T-helper 1 cell treated with Interleukin-12 subunit alpha and Interleukin-12 subunit beta and Interleukin-4 antibody, amounts not matched to agents 30 ng/mL and 1 ng/mL, for 36 hours (primary cell): ENCODE measurements at places on chromosomes 12 and 14. TPM values are rescaled to one million over a fixed set of nuclear protein-coding genes. Genes with fewer than 3 reads are reported as not detected.

Gene COQ10A
- 17.9 and 19.9 TPM in 2 replicates for total RNA-seq

Gene RASAL1
- 0.10 TPM in 1 of 2 replicates, not detected in the other for total RNA-seq

Gene PAWR
- total RNA-seq, result 3.4 and 3.7 TPM in 2 replicates

Gene TMEM132C
- not detected in 2 replicates for total RNA-seq

Gene C12orf60
- 1.2 and 1.8 TPM in 2 replicates for total RNA-seq

Gene VRTN
- not detected in 2 replicates for total RNA-seq

Gene CCDC38
- total RNA-seq, result 0.12 and 0.32 TPM in 2 replicates

Gene SPTB
- total RNA-seq, result not detected in 2 replicates

Gene ALDH2
- 0.07 and 0.29 TPM in 2 replicates for total RNA-seq

Gene ORAI1
- total RNA-seq, result 70.6 and 74.2 TPM in 2 replicates

Gene CBLN3
- 17.7 and 18.5 TPM in 2 replicates for total RNA-seq

Gene EIF2B2
- 45.0 and 50.6 TPM in 2 replicates for total RNA-seq

Gene LALBA
- total RNA-seq, result not detected in 2 replicates

Gene PMCH
- 1.8 and 2.7 TPM in 2 replicates for total RNA-seq

Gene HOXC12
- total RNA-seq, result not detected in 2 replicates

Gene HOTAIR
- total RNA-seq, result not detected in 2 replicates

Gene INHBC
- not detected in 2 replicates for total RNA-seq

Gene ARL1
- total RNA-seq, result 51.6 and 66.8 TPM in 2 replicates

Gene PTGER2
- 136 and 140 TPM in 2 replicates for total RNA-seq

Gene TMEM119
- 0.54 and 0.96 TPM in 2 replicates for total RNA-seq

Gene FSCB
- not detected in 2 replicates for total RNA-seq

Gene APOF
- not detected in 2 replicates for total RNA-seq

Gene CLEC1A
- total RNA-seq, result not detected in 2 replicates

Gene MAP3K9
- 5.0 and 5.7 TPM in 2 replicates for total RNA-seq
